ENCODE measurements at places on chromosomes 4 and X. TPM values are rescaled to one million over a fixed set of nuclear protein-coding genes. Genes with fewer than 3 reads are reported as not detected.

Gene GRK4
- total RNA-seq: 5.3 TPM

Gene CLDN34
- not detected for total RNA-seq

DNA sequence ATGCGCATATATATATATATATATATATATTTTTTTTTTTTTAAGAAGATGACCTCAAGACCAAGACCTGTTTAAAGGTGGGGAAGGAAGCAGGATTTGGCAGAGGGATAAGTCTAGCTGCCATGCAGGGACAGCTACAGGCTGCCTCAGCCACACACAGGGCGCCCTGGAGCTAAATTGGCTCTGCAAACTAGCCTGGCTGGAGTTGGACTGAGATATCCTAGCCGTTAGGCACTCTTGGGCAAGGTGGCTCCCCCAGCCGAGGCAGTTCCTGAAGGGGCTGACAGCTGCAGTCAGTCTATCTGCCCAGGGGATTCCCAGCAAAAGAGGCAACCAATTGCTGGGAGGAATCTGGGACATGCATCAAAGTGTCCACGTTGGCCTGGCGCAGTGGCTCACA lies 21.9 kb downstream of the TRIML1 start:
- no peak overlapping the region for H3K27ac ChIP-seq
- no peak overlapping the region for H3K4me3 ChIP-seq
- DNase-seq: no peak
- no peaks in the 10 kb centered on the region for H3K36me3 ChIP-seq
- H3K4me1 ChIP-seq: no peaks in the 10 kb centered on the region

Gene TMEM35A
- total RNA-seq: not detected

Gene RNF150
- total RNA-seq: not detected

DNA sequence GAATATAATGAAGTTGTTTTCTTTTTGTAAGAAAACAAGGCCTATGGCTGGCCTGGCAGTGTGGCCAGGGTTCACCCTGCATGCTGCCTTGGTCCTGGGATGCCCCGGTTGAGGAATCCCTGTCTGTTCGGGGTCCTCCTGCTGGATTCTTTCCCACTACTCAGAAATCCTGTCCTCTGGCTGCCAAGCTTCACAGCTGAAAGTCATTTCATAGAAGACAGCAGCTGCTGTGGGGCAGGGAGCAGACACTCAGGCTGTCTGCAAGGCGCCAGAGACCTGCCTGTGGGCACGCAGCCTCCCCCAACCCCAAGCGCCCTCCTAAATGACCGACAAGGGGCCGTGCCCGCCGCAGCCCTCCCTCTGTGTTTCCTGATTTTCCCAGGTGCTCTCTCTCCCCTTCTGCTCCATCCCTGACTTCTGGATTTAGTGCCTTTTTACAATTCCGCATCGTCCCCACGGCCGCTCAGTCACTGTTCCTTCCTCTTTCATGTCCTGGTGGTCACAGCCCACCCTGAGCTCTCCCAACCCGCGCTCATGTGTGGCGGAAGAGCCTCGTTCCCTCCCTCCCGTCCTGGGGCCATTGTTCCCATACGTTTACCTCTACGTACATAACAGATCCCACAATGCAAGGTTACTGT lies 27.5 kb downstream of the ZFYVE28 start:
- no peak overlapping the region for H3K27ac ChIP-seq
- H3K36me3 ChIP-seq: no peaks in the 10 kb centered on the region
- H3K4me1 ChIP-seq: peaks cover 9% of the 10 kb centered on the region
- no peak overlapping the region for H3K4me3 ChIP-seq
- H3K27me3 ChIP-seq: peaks cover 35% of the 10 kb centered on the region

Gene PAGE2
- total RNA-seq: not detected

GRCh38 chr4:32519060-32519459 lies 1798.9 kb downstream of the PCDH7 start:
- no peak overlapping the region for H3K4me3 ChIP-seq
- H3K27me3 ChIP-seq: no peaks in the 10 kb centered on the region
- H3K27ac ChIP-seq: no peak overlapping the region
- no peaks in the 10 kb centered on the region for H3K36me3 ChIP-seq

Gene F8A2
- total RNA-seq: not detected

GRCh38 chrX:107731831-107732502 lies 43.6 kb downstream of the TSC22D3 start:
- peaks cover 2% of the 10 kb centered on the region for H3K4me1 ChIP-seq
- no peak for DNase-seq
- no peak overlapping the region for H3K4me3 ChIP-seq
- no peaks in the 10 kb centered on the region for H3K36me3 ChIP-seq
- no peak overlapping the region for H3K27ac ChIP-seq
